ENCODE measurements at places on chromosomes 2 and 18.

DNA sequence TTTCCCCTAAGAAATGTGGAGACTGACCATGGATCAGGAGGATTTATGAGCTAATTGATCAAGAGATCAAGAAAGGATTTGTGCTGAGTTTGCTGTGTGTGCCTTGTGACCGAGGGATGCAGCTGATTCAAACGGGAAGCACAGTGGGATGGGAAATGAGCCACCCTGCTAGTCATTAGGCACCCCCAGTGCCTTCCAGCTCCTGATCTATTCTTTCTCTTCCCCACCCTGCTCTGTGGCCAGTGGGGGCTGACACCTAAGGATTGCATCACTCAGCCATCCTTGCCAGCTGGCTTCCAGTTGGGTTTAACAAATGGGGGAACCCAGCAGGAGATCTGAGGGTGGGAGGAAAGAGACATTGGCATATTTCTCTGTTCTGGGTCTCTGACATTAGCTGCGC is 132.2 kb upstream of the CXCR4 start:
- DNase-seq: no peak

DNA sequence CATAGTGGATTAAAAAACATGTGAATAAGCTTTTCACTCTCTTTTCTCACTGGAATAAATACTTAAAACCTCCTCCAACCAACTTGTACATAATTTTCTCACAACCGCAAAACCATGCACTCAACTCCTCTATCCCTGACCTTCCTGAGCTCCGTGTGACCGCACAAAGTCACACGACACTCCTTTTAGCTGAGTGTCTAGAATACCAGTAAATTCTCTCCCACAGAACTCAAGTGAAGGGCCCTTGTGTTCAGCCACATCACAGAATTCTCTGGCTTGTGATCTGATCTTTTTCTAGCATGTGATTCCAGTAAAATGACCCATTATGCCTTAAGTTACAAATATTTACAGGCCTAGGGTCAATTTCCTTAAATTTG is 91.2 kb upstream of the ARL4C start:
- DNase-seq: no peak

DNA sequence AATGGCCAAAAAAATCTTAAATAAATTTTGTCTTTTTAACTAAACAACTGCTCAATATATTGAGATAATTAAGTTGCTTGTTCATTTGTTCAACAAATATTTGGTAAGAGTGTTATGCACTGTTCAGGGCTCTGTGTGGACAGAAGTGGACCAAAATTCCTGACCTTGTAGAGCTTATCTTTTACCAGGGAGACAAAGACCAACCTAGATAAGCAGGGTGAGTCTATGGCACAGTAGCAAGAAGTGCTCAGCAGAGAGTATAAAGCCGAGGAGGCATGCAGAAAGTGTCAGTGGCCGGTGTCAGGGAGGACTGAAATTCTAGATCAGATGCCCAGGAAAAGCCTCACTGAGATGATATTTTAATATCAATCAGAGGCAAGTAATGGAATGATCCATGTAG is 2.6 kb downstream of the RAB27B start:
- no peak for DNase-seq

DNA sequence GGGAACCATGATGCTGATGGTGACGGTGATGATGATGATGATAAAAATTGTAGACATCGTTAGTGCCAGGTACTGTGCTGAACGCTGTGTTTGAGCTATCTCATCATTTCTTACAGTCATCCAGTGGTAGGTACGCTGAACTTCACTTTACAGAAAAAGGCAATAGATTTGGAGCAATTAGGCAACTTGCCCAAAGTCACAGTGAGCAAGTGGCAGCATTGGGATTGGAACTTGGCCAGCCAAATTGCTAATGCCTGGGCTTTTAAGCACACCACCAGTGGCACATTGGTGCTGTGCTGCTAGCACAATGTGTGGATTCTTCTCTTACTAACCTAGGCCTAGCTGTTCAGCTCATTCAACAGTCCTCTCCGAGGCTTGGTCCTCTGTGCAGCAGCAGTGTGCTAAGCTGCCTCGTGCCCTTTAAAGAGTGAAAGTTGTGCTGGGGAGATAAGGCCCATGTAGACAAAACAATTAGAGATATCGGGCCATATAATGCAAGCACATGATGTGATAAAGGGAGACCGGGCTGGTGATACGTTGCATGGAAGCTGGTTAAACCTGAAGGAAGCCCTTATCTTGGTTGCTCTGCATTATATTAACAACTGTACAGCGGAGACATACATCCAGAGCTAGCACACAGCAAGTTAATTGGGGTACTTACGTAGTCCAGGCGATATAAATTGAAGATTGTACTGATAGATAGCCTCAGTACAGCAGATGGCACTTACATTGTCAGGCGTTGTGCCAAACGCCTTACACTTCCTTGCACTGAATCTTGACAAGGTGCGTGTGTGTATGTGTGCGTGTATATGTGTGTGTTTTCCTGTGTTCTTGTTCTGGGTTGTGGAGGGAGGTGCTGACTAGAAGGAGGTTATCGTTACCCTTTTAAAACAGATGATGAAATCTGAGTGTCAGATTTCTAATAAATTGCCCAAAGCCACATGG is 28.4 kb downstream of the HK2 start:
- DNase-seq: no peak

- DNase-seq: no peak
These were observed 28.6 kb upstream of the SETBP1 start for GRCh38 chr18:44651918-44652572.
